Stimulated activated CD4-positive, alpha-beta T cell treated with anti-CD3 and anti-CD28 coated beads, Interleukin-12 subunit alpha, Interleukin-12 subunit beta, amount 100 ng/mL, for 24 hours (primary cell): ENCODE measurements at places on chromosomes 11 and 22.

GRCh38 chr11:112277941-112278340, 17.3 kb upstream of the PLET1 start:
- DNase-seq, result no peak

DNA sequence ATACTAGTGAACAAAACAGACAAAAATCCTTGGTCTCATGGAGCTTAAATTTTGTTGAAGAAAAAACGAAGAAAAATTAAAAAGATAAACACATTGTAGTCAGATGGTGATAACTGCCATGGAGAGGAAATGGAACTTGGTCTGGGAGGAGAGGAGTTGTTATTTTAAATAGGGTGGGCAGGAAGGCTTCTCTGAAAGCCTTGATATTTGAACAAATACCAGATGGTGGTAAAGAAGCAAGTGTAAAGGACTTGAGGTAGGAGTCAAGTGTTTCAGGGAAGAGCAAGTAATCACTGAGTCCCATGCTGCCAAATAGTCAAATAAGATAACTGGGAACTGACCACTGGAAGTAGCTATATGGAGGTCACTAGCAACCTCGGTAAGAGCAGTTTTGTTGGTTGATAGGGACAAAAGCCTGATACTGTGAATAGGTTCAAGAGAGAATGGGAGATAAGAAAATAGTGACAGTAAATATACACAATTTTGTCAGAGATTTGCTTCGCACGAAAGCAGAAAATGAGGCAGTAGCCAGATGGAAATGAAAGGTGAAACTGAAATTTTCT, 55.1 kb downstream of the SESN3 start:
- no peak for DNase-seq

- no peak for DNase-seq
Measured at GRCh38 chr11:7251836-7252682, at the start of gene SYT9. TSS of gene SYT9 (plus strand) at chr11:7251904. CDS start at chr11:7252187, 283 bp downstream.

DNA sequence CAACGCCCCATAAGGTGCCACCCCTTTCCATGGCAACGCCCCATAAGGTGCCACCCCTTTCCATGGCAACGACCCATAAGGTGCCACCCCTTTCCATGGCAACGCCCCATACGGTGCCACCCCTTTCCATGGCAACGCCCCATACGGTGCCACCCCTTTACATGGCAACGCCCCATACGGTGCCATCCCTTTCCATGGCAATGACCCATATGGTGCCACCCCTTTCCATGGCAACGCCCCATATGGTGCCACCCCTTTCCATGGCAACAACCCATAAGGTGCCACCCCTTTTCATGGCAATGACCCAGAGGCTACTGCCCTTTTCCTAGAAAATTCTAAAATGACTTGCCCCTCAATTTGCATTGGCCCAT, 72.1 kb downstream of the BRD1 start:
- DNase-seq, result no peak

DNA sequence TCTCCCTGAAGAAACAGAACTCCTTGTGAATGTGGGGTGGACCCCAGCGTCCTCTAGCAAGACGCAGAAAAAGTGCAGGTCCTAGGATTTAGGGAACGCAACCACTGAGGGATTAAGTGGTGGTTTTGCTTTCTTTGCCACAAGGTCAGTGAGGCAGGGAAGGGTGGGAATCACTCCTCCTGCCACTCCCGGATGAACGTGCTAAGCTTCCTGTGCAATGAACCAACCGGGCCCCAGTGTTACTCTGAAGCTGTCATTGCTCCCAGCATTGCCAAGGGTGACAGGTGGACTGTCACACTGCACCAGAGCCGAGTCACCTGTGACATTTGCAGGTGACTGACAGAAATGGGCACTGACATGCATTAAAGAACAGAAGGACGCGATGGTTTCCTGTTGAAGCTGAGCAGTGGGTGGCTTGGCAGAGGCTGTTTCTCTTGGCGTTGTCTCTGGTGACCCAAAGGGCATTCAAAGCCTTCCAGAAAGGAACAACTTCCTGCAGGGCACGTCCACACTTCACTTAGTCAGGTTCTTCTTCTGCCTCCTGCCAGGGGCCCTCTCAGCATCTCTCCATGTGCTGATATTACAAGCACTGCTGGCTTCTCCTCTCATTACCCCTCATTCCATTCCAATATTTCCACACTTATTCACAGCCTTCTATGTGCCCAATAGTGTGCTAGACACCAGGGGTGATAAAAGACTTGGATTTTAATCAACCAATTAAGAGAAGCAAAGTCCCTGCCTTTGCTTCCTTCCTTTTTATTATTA, 9.7 kb downstream of the KIRREL3 start:
- no peak for DNase-seq

DNA sequence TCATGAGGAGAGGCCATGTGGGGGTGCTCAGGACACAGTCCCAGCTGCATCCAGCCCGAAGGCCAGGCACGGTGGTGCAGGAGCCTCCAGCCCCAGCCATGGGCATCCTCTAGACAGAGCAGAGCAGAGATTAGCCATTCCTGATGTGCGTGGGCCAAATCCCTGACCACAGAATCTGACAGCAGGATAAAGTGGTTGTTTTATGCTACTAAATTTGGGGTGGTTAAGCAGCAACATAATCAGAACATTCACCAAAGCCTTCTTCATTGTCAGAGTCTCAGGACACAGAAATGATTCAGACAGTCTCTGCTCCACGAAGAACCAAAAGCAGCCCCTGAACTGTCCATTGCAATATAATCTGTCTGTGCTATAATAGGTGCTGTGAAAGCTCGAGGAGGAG, 19.7 kb downstream of the RASD2 start:
- DNase-seq, result no peak
